ENCODE measurements at places on chromosomes 2 and 18.

DNA sequence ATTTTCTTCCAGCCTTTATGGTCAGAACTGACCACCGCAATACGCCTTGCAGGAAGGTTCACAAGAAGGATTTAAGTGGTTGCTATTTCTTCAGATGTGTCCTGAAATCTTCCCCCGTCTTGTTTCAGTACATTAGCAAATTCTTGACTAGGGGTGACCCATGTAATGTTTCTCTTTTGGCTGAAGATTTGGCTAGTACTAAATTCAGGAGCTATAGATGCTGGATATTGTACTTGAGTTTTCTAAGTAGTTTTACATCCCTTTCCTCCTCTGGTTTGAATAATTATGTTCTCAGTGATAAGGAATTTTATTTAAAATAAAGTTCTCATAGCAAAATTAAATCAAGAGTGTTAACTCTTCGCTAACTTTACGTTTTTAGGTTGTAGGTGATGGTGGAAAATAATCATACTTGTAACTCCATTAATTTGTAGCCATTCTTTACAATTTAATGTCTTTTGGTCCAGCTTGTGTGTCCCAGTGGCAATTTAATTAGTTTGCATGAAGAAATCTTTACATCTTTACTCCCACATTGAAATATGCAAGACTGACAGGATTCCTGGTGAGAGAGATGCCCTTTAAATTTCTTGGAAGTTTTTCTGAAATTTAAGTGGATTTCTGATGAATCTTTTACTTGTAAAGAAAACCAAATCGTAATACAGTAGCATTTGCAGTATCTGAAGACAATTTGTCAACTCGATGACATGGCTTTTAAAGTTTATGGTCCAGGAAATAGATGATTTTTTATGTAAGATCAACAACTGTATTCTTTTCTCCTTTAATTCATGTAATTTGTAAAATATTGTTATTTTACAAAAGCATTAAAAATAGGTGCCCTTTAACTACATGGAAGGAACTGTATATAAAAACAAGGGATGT, 2.8 kb downstream of the PHLPP1 start:
- H3K4me1 ChIP-seq = peaks cover 8% of the 10 kb centered on the region
- no peak for DNase-seq
- H3K27me3 ChIP-seq = no peaks in the 10 kb centered on the region
- H3K36me3 ChIP-seq = no peaks in the 10 kb centered on the region
- H3K27ac ChIP-seq = peak overlapping the region; percentile 15

DNA sequence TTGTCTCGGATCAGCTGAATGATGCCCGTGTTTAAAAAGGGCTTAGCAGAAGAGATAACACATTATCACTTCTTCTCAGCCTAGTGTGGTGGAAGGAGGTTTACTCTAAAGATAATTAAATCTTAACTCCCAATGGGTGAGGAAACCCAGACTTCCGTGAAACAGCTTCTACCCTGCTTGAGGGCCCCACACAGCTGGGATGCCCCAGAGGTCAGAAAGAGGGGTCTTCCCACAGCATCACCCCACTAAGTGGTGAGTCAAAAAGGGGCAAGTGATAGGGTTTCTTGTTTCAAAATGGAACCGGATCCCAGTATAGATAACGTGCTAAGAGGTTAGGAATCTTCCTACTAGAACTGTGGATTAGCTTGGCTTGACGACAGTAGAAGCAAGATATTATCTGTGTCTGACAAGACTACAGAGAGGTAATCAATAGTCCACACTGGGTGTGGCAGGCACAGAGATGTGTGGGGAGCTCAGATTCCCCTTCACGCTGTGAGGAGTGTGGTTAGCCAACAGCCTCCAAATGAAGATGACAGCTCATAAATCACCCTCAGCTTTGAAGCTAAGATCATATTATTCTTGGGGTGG, 129.6 kb upstream of the COPS8 start:
- H3K4me1 ChIP-seq = no peaks in the 10 kb centered on the region
- H3K27ac ChIP-seq = no peak overlapping the region
- no peak overlapping the region for H3K4me3 ChIP-seq
- DNase-seq = no peak

- no peaks in the 10 kb centered on the region for H3K4me1 ChIP-seq
- H3K27me3 ChIP-seq = no peaks in the 10 kb centered on the region
- DNase-seq = peak; percentile 43
- H3K27ac ChIP-seq = no peak overlapping the region
- H3K36me3 ChIP-seq = no peaks in the 10 kb centered on the region
These were observed 40.1 kb downstream of the DOCK10 start for GRCh38 chr2:225002039-225002655.

- H3K27ac ChIP-seq = no peak overlapping the region
- H3K27me3 ChIP-seq = no peaks in the 10 kb centered on the region
- H3K4me3 ChIP-seq = no peak overlapping the region
- no peaks in the 10 kb centered on the region for H3K4me1 ChIP-seq
- no peak for DNase-seq
These were observed 231.7 kb downstream of the TRIB2 start for GRCh38 chr2:12948231-12948960.

DNA sequence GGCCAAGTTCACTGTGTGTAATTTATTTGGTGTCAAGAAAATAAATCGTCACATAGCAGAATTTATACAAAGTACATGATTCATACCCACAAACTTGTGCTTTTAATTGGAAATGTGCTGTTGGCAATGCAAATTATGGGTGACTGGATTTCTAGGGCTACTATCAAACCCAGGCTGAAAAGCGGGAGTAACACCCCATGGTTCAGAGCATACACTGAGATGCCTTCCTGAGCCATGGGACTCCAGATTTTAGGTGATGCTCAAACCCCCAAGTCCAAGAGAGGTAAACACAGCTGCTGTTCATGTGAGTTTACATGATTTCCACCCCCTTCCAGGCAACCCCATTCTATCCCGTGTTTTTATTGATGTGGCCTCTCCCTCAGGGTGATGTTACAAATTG, 565.9 kb upstream of the ID2 start:
- H3K27me3 ChIP-seq = 0 out of 2 replicates have a peak, but pooled peaks cover 5% of the 10 kb centered on the region
- no peaks in the 10 kb centered on the region for H3K4me1 ChIP-seq
- no peak for DNase-seq
- no peak overlapping the region for H3K4me3 ChIP-seq
- H3K27ac ChIP-seq = no peak overlapping the region

GRCh38 chr2:61898810-61899209, 6.7 kb upstream of the COMMD1 start:
- DNase-seq = no peak
- no peaks in the 10 kb centered on the region for H3K27me3 ChIP-seq
- H3K4me1 ChIP-seq = no peaks in the 10 kb centered on the region
- H3K27ac ChIP-seq = no peak overlapping the region

DNA sequence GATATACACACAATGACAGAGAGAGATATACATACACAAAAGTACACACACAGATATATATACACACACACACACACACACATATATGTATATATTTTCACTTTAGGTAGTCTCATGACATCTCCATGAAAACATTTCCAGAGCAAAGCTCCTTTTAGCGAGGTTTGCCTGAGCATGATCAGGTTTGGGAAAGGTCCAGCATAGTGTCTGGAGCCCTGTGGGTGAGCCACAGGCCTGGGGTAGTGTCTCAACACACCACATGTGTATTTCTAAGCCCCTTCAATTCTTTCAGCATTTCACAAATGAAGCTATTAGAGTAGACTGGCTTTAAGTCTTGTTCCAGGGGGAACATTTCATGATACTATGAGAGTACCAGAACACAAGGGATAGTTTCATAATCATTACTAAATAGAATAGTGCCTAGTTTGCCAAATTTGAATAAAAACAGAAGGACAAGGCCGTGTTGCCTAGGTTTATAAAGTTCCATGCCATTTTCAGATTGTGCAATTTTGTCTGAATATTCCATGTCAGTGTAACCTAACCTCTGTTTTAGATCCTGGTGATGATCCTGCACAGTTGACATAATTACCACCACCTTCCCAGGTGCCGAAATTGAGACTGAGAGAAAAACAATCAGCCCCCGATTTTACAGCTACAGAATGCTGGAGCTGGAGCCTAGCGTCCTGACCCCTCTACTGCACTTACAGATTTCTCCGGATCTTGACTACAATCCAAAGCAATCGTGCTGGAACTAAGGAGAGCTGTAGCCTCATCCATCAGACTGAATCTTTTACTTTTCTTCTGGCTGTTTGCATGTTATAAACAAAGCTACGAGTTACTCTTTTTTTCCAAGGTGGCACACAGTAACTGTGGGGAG, 332.7 kb downstream of the CYRIA start:
- H3K27me3 ChIP-seq = no peaks in the 10 kb centered on the region
- H3K27ac ChIP-seq = no peak overlapping the region
- H3K36me3 ChIP-seq = no peaks in the 10 kb centered on the region
- DNase-seq = no peak
